Left kidney (tissue), 8 donors: ENCODE measurements at places on chromosomes 2 and 18.
A peak's percentile ranks its signal among the peaks of the same experiment; 100 is the strongest.

DNA sequence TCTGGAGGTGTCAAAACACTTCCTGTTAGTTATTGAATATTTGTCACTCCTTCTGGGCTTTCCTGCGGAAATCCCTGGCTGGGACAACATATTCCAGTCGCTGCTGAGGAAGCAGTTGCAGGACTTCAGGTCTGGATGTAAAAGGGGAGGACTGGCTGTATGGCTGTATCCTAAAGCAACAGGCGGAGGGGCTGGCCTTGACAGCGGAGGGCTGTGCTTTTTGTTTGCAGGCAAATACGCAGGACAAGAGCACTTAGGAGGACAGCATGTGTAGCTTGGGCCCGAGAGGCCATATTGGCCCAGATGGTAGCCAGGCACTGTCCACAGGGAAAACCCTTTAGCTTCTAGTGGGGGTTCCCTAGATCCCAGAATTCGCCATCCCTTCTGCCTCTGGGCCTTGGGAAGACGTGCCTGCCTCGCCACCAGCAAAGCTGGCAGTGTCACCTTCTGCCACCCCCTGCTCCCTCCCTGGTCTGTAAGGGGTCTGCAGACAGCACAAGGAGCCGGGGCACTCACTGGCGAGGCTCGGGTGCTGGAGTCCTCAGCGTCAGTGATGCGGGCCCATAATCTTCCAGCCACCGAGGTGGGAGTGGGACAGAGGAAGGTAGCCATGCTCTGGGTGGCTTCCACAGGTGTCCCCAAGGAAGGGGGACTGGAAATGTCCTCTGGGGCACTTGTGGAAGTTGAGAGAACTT is 6.7 kb downstream of the NPPC start:
- no peak for DNase-seq

DNA sequence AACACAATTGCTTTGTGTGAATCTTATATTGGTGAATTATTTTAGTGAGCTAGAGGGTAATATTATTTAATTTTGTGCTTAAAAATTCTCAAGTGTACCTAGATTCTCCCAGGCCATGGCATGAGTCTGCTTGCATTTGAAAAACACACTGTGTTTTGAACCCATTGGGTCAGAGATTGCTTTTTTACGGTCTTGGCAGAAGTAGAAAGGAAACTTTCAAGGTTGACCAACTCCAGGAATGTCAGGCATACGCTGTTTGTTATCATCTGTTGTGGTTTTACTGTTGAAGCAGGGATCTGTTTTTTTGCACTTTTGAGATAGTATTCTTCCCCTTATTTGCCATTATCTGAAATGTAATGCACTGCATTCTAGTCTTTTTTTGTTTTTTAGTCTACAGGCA is 377.4 kb downstream of the RPRM start:
- peak; percentile 17 for DNase-seq

GRCh38 chr2:237878-238277 is 26.0 kb downstream of the SH3YL1 start:
- DNase-seq, result no peak

- DNase-seq, result no peak
Measured at GRCh38 chr18:60675801-60676200, 303.2 kb upstream of the MC4R start.

DNA sequence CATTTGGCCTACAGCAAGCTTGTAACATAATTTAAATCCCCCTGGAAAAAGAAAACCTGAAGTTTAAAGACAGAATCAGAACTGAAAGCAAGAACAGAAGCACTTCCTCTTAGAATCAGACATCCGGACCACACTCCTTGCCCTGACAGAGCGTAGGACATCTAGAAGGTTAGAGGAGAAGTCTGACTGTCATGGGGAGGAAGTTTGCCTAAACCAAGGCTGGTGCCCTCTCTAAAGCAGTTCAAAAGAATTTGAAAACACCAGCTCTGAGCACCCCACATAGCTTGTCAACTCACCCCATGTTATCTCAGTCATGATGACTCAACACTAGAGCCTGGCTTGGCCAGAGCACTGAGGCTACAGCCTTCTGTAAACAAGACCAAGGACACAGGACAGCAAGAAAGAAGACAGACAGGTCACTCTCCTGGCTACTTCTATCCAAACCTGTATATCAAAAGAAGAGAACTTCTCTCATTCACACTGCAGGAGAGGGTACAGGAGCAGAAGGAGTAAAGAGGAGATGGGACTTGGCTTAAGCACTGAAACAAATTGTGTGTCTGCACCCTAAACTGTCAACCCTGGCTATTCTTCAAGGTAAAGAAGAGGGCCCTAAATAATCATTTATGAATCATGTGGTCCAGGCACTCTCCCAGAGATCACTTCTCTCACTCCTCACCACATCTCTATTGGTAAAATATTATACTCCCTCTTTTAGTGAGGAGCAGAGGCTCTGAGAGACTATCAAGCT is 198.6 kb downstream of the MEMO1 start:
- DNase-seq, result no peak

GRCh38 chr2:29526587-29527586 is 394.5 kb downstream of the ALK start:
- DNase-seq, result no peak

GRCh38 chr2:231605607-231606091 is 13.0 kb downstream of the TEX44 start:
- DNase-seq, result no peak

DNA sequence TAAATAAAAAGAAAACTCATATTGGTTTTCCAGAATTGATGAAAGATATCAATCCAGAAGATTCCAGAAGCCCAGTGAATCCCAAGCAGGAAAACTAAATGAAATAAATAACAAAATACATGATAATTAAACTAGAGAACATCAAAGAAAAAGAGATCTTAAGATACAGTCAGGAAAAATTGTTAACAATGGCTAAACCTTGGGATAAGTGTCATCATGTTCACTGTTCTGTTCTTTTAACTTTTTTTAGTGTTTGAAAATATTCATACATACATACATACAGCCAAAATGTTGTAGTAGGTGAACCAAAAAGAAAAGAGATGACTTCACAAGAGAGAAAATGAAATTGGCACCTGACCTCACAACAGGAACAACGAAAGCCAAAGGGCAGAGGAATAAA is 72.2 kb upstream of the MYCN start:
- no peak for DNase-seq

DNA sequence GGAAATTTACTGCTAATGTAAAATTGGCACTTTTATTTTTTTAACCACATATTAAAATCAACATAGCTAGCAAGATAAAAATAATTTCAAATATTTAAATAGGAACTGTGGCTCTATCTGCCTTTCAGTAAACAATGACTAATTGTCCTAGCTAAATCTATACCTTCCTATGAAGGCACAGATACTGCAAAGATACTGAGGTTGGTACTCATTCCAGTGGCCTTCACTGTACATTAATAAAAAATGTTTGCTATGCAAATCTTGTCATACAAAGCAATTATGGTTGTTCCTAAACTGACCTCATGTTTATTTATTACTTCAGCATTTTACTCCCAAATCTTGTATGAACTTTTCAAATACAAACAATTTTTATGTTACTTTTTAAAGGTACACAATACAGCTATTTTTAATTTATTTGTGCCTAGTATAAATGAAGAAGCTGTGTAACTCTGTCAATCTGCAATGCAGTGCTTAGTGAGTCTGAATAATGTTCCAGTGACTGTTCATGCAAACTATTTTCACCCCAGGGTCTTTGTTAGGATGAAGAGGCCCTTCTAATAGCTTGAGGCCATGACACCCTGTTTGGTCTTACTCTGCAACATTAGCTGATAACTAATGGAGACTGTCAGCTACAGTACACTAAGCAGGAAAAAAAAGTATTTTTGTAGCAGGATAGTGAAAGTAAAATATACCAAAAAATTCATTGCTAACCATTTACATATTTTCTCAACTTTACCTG is 9.3 kb upstream of the ERBB4 start:
- no peak for DNase-seq

GRCh38 chr2:53104263-53104662 is 663.3 kb upstream of the CHAC2 start:
- peak; percentile 26 for DNase-seq

DNA sequence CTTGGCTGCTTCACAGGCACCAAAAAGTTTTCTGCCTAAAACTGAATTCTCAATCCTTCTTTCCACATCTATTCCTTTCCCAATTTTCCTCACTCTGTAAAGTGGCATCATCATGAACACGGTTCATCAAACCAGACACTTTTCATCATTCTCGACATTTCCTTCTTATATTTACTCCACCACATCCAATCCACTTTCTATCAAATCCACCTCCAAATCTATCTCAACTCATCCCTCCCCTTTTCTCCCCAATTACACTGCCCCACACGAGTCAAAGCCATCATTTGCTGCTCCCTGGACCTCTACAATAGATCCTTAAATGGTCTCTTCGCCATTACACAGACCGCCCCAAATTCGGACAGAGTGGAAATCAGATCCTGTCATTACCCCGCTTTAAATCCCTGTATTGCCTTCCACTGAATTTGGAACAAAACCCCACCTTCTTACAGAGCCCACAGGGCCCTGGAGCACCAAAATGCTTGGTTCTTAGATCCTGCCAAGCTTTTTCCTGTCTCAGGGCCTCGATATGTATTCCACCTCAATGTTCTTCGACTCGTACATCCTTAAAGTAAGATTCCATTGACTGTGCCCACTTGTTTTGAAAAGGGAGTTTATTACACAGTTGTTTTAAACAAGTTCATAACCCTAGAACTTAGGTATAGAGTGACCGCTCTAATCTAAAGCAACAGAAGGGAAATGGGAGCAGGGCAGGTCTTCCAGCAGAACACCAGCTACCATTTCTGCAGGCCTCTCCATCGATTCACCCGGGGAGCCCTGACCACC is 856 bp downstream of the ACAA2 start:
- peak; percentile 36 for DNase-seq

GRCh38 chr2:108594132-108594981 is 60.1 kb downstream of the LIMS1 start:
- no peak for DNase-seq

GRCh38 chr2:67896076-67896475 is 166.7 kb downstream of the C1D start:
- DNase-seq, result peak; percentile 64

- no peak for DNase-seq
Measured at GRCh38 chr2:9262671-9263171, 56.1 kb downstream of the ASAP2 start.

- DNase-seq, result no peak
Measured at GRCh38 chr2:120739438-120740090, 3.9 kb downstream of the GLI2 start.

GRCh38 chr2:42101206-42102023 is 53.6 kb downstream of the PKDCC start:
- no peak for DNase-seq

DNA sequence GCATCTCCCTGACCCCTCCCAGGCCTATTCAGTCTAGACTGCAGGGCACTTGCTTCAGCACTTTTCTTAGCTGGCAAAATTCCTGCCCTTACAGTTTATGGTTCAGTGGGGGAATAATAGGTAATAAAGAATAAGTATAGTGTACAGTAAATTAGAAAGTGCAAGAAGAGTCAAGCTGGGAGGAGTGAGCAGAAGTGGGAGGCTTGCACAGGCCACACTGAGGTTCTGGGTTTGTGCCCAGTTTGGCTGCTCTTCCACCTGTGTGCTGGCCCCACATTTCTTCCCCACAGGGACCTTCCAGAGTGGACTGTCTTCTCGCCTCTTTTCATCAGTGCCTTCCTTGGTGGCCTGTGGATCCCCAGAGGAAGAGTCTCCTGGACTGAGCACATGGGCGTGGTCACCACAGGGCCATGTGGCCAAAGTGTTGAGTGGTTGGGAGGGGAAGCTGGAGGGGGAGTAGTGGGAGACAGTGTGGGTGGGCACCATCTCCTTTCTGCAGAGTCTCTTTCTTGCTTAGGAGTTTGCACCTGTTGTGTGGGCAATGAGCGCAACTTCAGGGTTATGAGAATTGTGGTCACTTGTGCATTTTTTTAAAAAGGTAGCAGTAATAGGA is 128.6 kb upstream of the ZSWIM2 start:
- no peak for DNase-seq
